Natural killer cell (primary cell): ENCODE measurements at places on chromosomes 5 and 9.
A peak's percentile ranks its signal among the peaks of the same experiment; 100 is the strongest.

DNA sequence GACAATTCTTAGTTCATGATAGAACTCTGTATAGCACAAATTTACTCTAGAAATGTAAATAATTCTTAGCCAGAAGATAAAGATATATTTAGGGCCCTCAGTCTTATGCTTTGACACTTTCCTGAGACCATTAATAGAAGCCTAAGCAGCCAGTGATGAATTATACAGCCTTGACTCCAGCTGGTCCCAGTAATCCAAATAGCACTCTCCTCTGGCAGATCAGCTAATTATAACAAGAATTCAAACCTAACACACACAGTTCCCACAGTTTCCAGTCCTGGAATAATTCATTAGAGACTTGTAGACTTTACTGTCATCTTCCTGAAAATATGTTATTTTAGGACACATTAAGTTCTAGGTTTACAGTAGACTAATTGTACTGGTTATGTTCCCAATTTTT lies 50.4 kb downstream of the SHOC1 start:
- no peak for DNase-seq

- no peak for DNase-seq
Measured at GRCh38 chr5:65262649-65263059, 219.1 kb downstream of the ADAMTS6 start.

DNA sequence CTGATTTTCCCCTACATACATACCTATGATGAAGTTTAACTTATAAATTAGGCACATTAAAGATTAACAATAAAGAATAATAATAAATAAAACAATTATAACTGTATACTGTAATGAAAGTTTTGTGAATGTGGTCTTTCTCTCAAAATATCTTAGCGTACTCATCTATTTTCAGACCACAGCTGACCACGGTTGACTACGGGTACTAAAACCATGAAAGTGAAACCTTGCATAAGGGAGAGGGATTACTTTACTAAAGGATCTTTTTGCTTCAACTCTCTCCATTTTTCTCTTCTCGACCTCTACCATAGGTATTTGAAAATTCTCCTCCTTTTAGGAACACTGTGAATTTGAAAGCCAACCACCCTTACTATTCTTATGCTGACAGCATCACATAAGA lies 475.5 kb downstream of the CETN3 start:
- DNase-seq, result no peak

- DNase-seq, result no peak
Measured at GRCh38 chr5:141402553-141403243, at the start of gene PCDHGA9. Gene PCDHGA9, plus strand, starts transcription at chr5:141402778. Its CDS starts 175 bp downstream, at chr5:141402953.

DNA sequence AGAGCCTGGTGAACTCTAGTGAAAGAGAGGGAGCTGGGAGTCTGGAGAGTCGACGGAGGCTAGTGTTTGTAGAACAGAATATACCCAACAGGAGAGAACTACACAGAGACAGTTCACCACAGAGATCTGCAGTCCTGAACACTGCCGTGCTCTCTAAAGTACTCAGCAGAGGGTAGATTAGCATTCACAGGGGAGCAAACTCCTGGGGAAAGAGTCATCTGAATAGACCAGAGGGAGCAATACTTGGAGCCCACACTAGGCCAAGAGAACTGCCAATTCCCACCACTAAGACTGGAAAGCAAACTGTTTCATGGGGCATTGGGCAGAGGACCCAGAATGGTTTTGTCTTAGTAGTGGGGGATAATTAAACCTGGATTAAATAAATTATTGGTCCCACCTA lies 235.6 kb downstream of the EDIL3 start:
- no peak for DNase-seq

- no peak for DNase-seq
Measured at GRCh38 chr9:7129391-7129790, 371.6 kb downstream of the KDM4C start.

DNA sequence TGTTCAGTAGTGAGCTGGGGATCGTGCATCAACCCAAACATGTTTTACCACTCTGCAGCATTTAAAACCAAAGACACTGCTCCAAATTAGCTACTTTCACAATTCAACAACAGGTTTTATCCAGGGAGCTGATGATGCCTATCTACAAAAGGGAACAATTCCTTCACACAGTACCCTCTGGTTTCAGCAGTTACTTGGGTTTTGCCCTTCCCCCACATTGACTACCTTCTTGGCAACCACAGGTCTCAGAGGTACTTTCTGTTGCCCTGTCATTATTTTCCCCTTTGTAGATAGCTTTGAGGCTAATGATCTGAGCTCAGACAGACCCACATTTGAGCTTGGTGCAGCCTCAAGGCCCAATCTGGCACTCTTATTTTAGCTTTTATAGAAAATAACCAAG lies 96.1 kb downstream of the WDR41 start:
- no peak for DNase-seq

DNA sequence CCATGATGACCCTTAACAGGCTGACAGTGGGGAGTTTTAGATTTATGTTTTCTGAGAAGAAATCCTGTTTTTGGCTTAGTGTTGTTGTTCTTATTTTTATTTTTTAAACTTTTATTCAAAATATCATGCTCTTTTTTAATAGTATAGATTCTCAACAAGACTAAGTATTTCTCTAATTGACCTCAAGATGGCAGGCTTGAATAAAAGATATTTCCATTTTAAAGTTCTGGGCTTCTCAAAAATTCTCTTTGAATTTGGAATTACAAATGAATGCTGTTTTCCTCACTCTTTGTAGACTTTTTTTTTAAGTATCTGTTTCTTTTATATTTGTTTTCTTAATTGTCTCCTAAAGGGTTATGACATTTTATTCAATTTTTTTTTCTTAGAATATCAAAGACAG lies 50.0 kb upstream of the SH3GL2 start:
- no peak for DNase-seq

DNA sequence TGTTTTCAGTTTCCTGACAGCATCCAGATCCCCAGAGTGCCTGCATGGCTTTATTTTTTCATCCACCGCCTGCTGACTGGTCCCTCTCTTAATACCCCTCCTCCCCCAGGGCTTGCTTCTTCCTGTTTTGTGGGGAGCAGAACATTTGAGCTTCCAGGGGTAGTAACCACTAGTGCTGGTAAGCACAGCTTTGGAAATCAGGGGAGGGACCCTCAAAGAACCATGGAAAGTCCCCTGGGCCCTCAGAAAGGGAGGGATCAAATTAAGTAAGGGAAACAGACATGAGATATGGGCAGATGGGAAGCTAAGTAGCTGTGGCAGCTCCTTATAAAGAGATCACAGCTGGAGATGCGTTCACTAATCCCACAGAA lies 26.8 kb downstream of the GRIA1 start:
- no peak for DNase-seq

DNA sequence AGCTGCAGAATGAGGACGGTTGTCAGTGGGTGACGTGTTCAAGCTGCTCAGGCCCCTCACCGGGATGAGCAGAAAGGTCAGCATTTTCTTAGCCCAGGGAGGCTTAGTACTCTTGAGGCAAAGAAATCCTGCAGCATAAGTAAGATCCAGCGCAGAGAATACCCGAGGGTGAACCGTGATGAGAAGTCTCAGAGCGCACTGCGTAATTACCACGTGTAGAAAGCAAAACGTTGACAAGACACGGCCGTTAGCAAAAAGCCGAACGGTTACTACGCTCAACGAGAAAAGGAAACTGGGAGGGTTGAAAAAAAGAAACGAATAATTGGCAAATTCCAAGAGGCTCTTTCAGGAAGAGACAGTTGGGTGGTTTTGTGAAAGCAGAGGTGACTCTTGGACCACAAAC lies 104.0 kb downstream of the COL23A1 start:
- DNase-seq, result no peak

DNA sequence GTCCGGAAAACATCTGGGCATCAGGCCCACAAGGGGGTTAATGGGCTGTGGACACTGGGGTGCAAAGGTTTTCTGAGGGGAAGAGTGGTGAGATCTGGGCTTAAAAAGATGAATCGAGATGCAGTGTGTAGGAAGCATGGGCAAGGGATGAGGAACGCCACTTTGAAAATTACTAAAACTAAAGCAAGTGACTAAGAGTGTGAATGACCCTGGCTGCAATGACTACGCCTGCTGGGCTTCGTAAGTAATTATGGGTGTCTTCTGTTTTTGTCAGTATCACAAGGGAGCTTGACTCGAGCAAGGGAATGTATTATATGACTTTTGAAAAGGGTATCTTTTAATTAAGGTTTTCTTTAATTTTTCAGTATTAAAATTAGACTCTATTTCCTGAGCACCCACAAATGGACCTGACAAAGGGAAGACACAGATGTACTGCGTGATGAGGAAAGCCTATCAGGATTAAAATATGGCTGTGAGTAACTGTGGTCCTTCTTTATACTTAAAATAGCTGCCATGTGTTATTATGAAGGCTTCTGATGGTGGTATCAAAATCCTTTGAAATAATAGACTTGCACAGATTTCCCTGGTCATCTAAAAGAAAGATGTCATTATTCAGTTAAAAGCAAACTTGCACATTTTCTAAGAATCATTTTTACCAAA lies 4.2 kb downstream of the CTXN3 start:
- DNase-seq, result no peak

DNA sequence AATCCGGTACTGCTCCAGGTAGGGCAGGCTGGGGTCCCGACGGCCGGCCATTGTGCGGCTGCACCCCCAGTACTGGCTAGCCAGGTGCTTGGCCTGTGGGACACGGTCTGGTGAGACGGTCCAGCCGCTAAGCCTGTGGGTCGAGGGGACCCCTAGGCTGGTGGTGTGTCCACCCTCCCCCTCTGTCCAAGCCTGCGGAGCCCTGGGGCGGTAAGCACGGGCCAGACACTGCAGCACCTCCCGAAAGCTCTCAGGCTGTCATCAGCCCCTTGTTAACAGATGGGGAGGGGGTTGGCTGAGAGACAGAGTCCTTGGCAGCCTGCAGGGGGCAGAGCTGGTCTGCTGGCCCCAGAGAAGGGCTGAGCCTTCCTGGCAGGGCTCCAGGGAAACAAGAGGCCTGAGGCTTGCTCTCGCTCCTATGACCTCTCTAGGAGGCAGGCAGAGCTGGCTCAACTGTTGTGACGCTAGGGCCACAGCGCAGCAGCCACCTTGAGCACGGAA lies 11.8 kb upstream of the MRNIP start:
- DNase-seq, result peak; percentile 37

DNA sequence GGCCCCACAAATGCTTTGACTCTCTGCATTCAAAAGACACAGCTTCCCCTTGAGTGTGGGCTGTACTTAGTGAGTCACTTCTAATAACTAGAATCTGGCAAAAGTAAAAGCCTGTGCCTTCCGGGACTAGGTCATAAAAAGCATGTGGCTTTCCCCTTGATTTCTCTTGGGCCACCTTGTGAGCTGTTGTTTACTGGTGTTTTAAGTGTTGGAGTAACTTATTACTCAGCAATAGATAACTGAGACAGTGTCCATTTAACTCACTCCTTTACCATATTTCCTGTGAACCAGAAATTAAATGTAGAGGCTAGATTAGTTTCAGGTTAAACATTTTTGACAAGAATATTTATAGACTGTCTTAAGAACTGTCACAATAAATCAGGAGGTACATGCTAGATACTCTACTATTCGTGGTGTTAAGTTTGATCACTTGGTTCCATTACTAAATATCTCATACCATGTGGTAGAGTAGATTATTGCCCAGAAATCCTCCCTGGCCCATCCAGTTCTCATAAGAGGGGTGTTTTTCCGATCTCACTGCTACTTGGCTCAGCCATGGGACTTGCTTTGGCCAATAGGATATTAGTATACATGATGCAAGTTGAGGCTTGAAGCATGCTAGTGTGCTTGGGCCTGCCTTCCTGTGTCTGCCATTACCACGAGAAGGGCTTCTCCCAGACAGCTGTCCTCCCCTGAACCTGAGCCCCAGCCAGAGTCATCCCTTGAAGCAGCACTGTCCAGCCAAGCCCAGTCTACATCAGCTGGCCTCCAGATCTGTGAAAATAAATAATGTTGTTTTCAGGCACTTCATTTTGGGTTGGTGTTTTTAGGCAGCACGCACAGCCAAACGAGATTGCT lies 10.4 kb upstream of the CMBL start:
- no peak for DNase-seq

GRCh38 chr5:56233230-56233629 lies at the start of gene ANKRD55:
Gene ANKRD55, minus strand, starts transcription at chr5:56233330. Its CDS starts 417 bp downstream, at chr5:56232913.
- DNase-seq, result no peak

- no peak for DNase-seq
Measured at GRCh38 chr5:135694906-135695305, 116.1 kb upstream of the CXCL14 start.

DNA sequence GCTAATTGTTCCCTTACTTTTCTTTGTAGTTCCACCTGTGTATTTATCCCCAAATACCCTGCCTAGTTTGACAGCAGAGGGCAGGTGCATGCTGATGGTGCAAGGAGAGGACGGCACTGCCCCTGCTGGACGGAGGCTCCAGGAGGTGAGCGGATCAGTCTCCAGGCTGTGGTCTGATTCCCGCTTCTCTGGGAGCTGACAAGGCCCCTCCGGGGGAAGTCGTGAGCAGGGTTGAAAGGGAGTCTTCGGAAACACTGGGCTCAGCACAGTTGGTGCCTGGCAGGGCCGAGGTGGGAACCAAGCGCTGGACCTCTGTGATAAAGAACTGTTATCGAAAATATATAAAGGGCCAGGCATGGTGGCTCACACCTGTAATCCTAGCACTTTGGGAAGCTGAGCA lies 52.9 kb downstream of the RASGEF1C start:
- DNase-seq, result no peak

DNA sequence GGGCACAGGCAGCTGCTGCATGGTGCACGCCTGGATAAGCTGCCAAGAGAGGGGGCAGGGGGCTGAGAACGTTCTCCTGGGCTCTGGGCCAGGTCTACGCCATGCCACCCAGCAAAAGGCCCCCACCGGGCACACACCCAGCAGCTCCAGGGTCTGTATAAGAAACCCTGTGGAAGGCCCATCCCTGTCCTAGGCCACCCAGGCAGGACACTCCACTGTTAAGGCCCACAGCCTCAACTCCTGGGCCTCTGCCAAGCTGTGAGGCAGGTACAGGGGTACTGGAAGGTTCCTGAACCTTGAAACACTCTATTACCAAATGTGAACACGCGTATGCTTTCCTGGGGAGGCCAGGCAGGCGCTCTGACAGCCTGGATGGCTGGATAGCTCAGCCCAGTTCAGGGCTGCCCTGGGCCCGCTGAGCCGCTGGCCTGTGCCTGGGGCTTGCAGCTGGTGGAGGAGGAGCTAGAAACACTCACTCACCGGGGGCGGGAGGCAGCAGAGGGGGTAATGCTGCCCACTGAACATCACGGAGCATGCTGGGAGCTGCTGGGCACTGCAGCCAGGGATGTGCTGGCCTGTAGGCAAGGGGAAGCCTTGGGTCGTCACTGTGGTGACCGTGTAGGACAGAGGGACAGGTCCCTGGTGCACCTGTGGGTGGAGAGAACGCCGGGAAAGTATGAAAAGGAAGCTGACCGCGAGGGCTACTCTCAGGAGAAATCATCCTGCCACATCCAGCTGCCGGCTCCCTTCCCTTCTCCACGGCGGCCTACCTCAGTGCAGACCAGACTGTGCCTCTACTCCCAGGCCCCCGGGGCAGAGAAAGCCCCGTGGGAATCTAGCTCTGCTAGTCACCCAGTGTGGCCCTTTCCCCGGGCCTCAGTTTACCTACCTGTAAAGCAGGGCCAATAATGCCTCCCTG lies 6.0 kb downstream of the RNF44 start:
- DNase-seq, result no peak

DNA sequence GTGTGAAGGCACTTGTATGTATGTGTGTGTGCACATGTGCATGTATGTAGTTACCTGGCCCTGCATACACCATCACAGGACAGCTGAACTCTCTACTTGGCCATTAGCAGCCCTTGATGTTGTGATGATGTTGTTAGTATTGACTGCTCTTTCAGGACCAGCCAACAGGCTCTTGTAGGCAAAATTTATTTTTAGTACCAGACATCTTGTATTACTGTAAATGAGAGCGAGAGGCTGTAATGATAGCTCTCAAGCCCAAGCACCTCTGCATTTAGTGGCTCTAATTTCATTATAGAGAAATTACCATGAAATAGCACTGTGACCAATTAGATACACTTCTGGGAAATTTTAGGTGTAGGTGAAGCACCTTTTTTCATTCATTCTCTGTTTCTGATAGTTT lies 158.0 kb downstream of the SMARCA2 start:
- DNase-seq, result no peak
